ENCODE measurements at places on chromosomes 1 and 21. TPM values are rescaled to one million over a fixed set of nuclear protein-coding genes. Genes with fewer than 3 reads are reported as not detected.
A peak's percentile ranks its signal among the peaks of the same experiment; 100 is the strongest.

GRCh38 chr1:28070725-28071593 is 17.5 kb downstream of the EYA3 start:
- DNase-seq = no peak

DNA sequence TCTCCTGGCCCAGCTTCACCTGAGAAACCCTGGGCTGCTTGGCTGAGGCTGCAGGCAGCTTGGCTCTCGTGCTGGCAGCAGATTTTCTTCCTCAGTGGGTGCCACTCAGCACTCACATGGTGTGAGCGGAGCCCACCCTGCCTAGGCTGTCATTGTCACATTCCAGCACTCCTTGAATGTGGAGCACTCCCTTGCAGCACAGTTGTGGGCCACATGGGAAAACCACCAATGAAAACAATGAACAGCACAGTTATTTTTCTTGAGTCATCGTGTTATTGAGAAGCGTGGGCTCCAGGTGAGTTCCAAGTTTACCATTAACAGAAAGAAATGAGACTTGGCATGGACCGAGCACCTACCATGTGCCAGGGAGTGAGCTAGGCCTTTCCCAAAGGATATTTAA is 27.2 kb upstream of the TRIM67 start:
- no peak for DNase-seq

- no peak for DNase-seq
Observed at GRCh38 chr1:21924503-21925005, 12.6 kb downstream of the HSPG2 start.

- peak; percentile 43 for DNase-seq
Observed at GRCh38 chr1:25073640-25074270, 143.7 kb upstream of the RUNX3 start.

GRCh38 chr1:213201380-213202155 is 150.5 kb downstream of the RPS6KC1 start:
- DNase-seq = no peak

DNA sequence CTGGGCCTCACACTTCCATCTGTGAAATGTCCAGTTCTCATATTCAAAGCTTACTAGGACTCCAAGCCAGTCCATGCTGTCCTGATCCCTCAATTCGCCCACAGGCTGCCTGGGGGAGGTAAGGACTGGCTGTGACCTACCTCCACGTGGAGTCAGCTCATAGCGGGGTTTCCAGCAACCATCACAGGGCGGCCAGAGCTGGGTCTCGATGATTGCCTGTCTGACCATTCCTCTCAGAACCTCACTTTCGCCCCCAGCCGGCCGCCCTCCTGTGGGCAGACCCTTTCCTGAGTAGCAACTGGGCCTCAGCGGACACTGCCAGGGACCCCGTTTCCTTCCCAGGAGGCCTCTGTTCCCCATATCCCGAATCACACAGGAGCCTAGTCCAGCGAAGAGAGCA is 3.4 kb upstream of the RUNX3 start:
- no peak for DNase-seq

DNA sequence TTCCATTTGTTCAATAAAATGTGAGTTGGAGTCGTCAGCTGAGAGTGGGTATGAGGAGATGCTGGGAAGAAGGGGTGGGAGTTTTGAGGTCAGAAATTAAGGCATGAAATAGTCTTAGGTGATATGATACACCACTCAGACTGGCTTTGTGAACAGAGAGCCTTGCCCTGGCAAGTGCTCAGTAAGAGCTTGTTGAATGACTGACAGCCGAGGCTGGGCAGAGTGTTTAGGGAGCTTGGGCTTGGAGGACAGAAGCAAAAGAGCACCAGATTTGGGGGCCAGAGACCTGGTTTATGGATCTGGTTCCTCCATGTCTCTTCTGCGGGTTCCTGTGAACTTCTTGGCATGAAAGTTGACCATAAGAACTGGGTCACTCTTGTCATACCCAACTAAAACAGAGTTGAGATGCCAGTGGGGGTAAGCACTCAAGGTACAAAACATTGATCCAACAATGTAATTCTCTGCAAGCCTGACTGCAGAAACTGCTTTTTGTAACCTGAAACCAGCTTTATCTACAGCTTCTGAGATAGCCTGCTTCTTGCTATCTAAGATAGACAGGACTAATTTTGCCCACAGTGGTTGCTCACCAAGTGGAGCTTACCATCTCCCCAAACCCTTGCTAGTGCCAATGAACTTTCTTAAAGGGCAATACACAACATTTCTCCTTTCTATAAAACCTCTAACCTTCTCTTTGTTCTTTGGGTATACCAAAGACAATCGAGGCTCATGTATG is 126.4 kb downstream of the TENT5C start:
- DNase-seq = no peak

DNA sequence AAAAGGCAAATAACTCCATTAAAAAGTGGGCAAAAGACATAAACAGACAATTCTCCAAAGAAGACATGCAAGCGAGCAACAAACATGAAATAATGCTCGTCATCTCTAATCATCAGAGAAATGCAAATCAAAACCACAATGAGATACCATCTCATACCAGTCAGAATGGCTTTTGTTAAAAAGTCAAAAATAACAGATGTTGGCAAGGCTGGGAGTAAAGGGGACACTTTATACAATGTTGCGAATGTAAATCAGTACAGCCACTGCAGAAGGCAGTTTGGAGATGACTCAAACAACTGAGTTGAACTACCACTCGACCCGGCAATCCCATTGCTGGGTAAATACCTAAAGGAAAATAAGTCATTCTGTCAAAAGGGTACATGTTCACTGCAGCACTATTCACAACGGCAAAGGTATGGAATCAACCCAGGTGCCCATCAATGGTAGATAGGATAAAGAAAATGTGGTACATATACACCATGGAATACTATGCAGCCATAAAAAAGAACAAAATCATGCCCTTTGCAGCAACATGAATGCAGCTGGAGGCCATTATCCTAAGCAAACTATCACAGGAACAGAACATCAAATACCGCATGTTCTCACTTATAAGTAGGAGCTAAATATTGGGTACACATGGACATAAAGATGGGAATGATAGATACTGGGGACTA is 25.9 kb downstream of the TSPAN2 start:
- no peak for DNase-seq

- DNase-seq = peak; percentile 23
Observed at GRCh38 chr1:230143534-230143933, 76.5 kb downstream of the GALNT2 start.

GRCh38 chr1:87512431-87512830 is 183.8 kb downstream of the LMO4 start:
- no peak for DNase-seq

- peak; percentile 58 for DNase-seq
Observed at GRCh38 chr21:41823166-41823565, 56.0 kb downstream of the PRDM15 start.

DNA sequence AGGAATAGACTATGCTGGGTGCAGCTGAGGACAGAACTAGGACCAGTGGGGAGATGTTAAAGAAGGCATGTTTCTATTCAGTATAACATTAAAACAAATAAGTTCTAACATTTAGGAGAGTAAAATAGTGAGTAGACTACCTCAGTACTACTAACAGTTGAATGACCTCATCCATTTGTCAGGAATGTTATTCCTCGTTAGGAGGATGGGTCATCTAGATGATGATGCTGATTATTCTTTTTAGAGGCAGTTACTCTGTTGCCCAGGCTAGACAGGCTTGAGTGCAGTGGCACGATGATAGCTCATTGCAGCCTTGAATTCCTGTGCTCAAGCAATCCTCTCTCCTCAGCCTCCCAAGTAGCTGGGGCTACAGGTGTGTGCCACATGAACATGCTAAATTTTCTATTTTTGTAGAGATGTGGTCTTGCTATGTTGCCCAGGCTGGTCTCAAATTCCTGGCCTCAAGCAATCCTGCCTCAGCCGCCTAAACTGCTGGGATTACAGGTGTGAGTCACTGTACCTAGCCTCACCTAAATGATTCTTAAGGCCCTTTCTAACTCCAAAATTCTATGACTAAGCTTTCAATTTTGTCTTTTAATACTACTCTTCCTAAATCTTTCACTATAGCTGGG is 9.3 kb downstream of the EEIG2 start:
- DNase-seq = no peak

The PTP4A2 gene
- 94.2 TPM for polyA plus RNA-seq

The RGSL1 gene
- polyA plus RNA-seq = not detected

The GNG12 gene
- 16.2 TPM for polyA plus RNA-seq

The MSH4 gene
- 0.22 TPM for polyA plus RNA-seq

The AVPR1B gene
- polyA plus RNA-seq = not detected

The CD84 gene
- polyA plus RNA-seq = 4.7 TPM

The KRTAP10-4 gene
- not detected for polyA plus RNA-seq

The CRNN gene
- polyA plus RNA-seq = 0.11 TPM
